ENCODE measurements at places on chromosomes 16 and 17.

GRCh38 chr17:10233161-10233560 lies 34.8 kb upstream of the GAS7 start:
- no peak for DNase-seq

DNA sequence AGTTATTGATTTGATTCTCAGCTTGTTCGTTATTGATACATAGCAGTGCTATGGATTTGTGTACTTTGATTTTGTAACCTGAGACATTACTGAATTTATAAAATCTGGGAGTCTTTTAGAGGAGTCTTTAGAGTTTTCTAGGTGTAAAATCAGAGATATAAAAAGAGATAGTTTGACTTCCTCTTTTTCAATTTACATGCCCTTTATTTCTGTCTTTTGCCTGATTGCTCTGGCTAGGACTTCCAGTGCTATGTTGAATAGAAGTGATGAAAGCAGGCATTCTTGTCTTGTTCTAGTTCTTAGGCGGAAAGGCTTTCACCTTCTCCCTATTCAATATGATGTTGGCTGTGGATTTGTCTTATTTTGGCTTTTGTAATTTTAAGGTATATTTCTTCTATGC lies 106.2 kb downstream of the PHKB start:
- DNase-seq, result no peak

- no peak for DNase-seq
These were observed 10.1 kb downstream of the IRF8 start for GRCh38 chr16:85908889-85909589.

DNA sequence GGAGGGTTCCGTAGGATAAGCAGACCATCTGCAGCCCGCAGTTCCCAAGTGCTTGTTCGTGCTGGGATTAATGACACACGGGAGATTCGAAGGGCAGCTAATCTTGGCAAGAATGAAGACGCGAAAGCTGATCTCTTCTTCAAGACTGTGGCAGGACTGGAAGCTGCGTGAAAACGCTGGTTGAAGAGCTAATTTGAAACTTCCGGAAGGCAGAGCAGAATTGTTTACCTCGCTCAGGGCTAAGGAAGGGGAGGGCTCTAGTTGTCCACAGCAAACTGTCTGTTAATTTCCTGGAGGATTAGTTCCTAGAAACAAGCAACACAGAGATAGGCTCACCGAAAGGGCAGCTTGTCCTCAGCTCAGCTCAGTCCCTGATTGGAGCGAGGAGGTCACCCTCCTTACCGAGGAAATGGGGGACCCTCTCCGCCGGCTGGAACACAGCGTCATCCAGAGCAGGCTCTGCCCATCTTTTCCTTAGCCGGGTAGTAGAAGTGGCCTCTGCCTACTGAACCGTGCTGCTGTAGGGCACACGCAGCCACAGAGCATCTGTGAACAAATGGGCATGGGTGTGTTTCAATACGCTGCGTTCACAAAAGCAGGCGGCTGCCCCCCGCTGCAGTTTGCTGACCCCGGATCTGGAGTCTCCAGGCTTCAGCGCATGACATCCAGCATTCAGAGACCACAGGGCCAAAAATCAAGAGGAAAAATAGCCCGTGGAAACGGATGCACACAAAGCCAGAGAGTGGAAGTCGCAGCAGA lies 16.7 kb upstream of the BAIAP2 start:
- DNase-seq, result no peak

GRCh38 chr17:50484386-50485155 lies 5.9 kb downstream of the RSAD1 start:
- no peak for DNase-seq

GRCh38 chr17:75693500-75694481 lies 26.7 kb downstream of the SAP30BP start:
- peak; percentile 91 for DNase-seq

DNA sequence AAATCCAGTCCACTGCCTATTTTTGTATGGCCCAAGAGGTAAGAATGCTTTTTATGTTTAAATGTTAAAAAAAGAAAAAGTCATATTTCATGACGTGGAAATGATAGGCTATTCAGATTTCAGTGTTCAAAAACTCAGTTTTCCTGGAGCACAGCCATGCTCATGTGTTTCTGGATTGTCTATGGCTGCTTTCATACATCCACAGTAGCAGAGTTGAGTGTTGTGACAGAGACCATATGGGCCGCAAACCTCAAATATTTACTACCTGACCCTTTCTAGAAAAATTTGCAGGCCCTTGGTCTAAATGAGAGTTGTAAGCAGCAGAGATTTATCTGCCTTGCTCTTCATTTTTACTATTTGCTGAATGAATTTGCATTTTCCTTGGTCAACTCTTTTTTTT lies 264.1 kb downstream of the CBLN1 start:
- DNase-seq, result no peak

- no peak for DNase-seq
These were observed 282.9 kb downstream of the RBFOX1 start for GRCh38 chr16:7615565-7615964.

GRCh38 chr17:76547183-76547641 lies 7.4 kb downstream of the PRCD start:
- DNase-seq, result peak; percentile 44

DNA sequence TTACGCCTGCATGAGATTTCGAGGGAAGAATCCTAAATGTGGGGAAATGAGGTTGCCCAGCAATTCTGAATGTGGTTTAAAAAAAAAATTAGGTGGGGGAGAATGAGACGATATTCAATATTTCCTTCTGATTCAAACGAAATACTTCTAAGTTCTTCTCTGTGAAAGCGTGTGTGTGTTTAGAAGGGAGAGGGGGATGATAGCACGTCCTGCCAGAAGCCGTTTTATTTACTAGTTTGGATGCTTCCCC lies 47.8 kb downstream of the TBC1D16 start:
- DNase-seq, result no peak

- no peak for DNase-seq
These were observed 5.0 kb downstream of the DPH1 start for GRCh38 chr17:2034806-2035540.

GRCh38 chr17:42438600-42439567 lies 15.8 kb upstream of the CAVIN1 start:
- DNase-seq, result no peak

- DNase-seq, result no peak
These were observed 6.0 kb upstream of the LDHD start for GRCh38 chr16:75122609-75123008.

DNA sequence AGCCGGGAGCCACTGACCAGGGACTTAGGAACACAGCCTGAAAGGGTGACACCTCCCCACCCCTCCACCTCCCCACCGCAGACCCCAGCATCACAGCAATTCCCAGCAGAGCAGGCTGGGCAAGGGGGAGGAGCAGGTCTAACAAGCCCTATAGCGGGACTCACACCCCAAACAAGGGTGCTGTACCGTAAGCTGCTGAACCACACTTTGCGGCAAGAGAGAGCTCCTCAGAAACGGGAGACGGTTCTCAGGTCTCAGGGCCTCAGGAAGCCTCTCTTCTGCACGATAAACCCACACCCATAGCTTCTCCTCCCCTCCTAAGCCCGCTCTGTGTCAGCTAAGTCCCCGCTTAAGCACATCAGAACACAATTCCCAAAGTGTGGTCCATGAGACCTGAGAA lies 11.7 kb upstream of the COTL1 start:
- no peak for DNase-seq

- DNase-seq, result no peak
These were observed 1.6 kb downstream of the GLG1 start for GRCh38 chr16:74605332-74605731.

DNA sequence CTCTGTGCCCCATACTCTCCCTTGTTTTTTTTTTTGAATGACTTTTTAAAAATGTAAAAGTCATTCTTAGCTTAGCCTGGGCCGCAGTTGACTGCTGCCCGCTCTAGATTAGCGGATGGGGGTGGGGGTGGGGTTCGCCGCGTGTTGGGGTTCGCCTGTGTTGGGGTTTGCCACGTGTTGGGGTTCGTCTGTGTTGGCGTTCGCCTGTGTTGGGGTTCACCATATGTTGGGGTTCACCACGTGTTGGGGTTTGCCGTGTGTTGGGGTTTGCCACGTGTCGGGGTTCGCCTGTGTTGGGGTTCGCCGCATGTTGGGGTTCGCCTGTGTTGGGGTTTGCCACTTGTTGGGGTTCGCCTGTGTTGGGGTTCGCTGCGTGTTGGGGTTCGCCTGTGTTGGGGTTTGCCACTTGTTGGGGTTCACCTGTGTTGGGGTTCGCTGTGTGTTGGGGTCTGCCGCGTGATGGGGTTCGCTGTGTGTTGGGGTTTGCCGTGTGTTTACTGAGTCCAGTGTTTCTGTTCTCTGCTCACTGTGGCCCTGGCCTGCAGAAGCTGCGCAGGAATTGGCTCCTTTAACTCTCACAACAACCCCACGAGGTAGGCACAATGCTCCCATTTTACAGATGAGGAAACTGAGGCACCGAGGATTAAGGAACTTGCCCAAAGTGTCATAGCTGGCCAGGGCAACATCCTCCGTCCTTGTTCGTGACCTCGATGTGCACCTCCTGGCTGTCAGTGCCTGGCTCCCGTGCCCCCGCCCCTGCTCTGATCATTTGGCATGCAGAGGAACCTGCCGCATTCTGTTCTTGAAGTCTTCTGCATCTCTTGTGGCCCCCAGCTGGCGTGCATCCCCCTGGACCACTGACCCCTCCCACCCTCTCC lies 96.6 kb upstream of the CIBAR2 start:
- no peak for DNase-seq

GRCh38 chr17:36152639-36153120 lies 23.8 kb downstream of the TBC1D3B start:
- DNase-seq, result no peak

GRCh38 chr17:10046786-10047785 lies 142.0 kb upstream of the RCVRN start:
- DNase-seq, result no peak

DNA sequence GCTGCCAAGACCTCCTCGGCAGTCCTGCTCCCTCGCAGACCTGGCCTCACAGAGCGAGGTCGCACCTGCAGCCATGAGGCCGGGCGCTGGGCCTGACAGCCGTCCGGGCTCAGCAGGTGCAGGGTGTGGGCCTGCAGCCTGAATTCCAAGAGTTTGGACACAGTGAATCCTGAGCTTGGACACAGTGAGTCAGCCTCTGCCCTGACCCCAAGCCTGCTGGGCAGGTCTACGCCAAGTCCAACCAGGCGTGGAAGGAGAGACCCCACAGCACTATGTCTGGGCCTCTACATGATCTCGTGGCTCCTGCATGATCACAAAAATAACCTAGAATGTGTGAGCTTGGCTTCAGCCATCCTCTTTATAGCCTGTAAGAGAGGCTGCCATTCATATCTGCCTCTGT lies 121.0 kb downstream of the C16orf95 start:
- no peak for DNase-seq

DNA sequence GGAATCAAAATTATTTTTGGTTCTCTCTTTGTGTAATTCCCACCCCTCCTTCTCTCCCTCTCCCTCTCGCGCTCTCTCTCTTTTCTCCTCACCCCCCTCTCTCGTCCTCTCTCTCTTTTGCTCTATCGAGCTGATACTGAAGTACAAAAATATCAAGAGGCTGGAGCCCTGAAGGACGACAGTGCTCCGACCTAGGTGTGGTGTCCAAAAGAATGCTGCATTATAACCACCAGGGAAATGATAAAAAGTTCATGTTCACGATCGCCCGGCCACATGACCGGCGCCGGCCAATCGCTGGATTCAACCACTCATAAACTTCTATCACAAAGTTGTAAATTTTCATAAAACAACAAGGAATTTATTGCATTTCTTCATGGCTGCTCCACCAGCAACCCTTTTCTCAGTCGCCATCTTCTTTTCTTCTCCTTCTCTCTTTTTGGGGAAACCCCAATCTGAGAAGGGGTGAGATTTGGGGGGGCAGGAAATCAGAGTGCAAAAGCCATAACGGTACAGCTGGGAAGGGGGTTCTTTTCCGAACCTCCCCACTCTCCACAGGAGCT lies at the start of gene HOXB6:
Gene HOXB6 (minus strand): TSS at position 217 of the 560 bp plus-strand sequence. CDS start 6,836 bp downstream, outside the sequence.
- no peak for DNase-seq

GRCh38 chr17:57677301-57677700 lies 67.8 kb downstream of the CCDC182 start:
- DNase-seq, result no peak

GRCh38 chr17:9239246-9239792 lies 218.0 kb downstream of the NTN1 start:
- no peak for DNase-seq

DNA sequence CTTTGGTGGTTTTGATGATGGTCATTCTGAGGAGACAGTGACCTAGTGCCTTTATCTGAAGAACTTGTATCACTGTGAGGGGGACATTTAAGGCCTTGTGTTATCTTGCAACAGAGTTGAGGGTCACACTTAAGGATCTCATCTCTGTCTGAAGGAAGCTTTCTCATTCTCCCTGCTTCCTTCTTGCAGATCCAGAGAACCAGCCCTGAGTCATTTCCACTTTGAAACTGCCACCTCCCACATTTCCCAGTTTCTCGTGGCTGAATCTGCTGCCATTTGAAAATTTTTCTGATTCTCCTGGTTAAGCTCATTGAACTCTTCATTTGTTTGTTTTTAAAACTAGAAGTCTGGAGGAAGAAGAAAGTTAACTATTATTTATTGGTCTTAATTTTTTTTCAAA lies 190.2 kb upstream of the CDH11 start:
- DNase-seq, result no peak

- DNase-seq, result no peak
These were observed 343.2 kb downstream of the PMP22 start for GRCh38 chr17:14921936-14922335.

GRCh38 chr17:12739500-12739899 lies 49.8 kb upstream of the ARHGAP44 start:
- DNase-seq, result no peak

DNA sequence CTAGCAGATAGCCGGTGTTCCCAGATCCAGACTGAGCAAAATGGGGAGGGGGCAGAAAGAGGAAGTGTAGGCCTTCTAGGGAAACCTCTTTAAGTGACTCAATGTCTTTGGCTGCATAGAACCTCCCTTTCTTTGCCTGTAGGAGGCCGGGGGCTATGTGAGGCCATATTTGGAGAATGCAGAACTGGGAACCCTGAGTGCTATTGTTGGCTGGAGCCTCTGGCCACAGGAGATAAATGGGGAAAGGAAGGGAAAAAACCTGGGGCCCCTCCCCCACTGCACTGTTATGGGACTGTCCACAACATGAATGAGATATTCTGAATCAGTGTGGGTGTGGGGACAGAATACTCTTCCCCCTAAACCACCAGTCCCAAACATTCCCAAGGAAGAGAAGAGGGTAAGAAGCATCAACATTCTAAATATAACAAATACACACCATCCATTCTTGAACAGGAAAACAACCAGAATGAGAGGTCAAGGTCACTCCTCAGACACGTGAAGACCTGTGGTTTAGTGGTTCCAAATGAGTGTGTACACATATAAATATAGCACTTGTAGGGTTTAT lies 2.4 kb downstream of the VPS25 start:
- no peak for DNase-seq

GRCh38 chr17:61366715-61367413 lies 32.8 kb upstream of the TBX2 start:
- no peak for DNase-seq

All from C1 segment of cervical spinal cord (tissue), 14 donors.